ENCODE measurements at places on chromosomes 2 and 18. TPM values are rescaled to one million over a fixed set of nuclear protein-coding genes. Genes with fewer than 3 reads are reported as not detected.

HOXD1 gene
- not detected for total RNA-seq

SP5 gene
- total RNA-seq: 0.82 TPM

ABCG5 gene
- not detected for total RNA-seq

TPO gene
- 0.41 TPM for total RNA-seq

TXNDC2 gene
- not detected for total RNA-seq

SCN9A gene
- total RNA-seq: 68.5 TPM

FEV gene
- total RNA-seq: not detected

PDK1 gene
- 10.6 TPM for total RNA-seq

All from frontal cortex (tissue), 4 donors.